ENCODE measurements at places on chromosomes 3 and 15. TPM values are rescaled to one million over a fixed set of nuclear protein-coding genes. Genes with fewer than 3 reads are reported as not detected.

The PDCD7 gene
- total RNA-seq = 35.6 TPM

The FAM81A gene
- total RNA-seq = 0.78 TPM

The MEGF11 gene
- total RNA-seq = not detected

The DAZL gene
- not detected for total RNA-seq

The CCDC9B gene
- 26.4 TPM for total RNA-seq

The TRPM1 gene
- total RNA-seq = not detected

The PRTG gene
- total RNA-seq = 4.0 TPM

The FOXB1 gene
- total RNA-seq = not detected

The LSAMP gene
- total RNA-seq = 1.6 TPM

The DLL4 gene
- 0.33 TPM for total RNA-seq

The KCNAB1 gene
- total RNA-seq = 5.3 TPM

The ADIPOQ gene
- 188 TPM for total RNA-seq
